Esophagus squamous epithelium (tissue), 5 donors: ENCODE measurements at places on chromosomes 12 and 14. TPM values are rescaled to one million over a fixed set of nuclear protein-coding genes. Genes with fewer than 3 reads are reported as not detected.

The RNASE3 gene
- total RNA-seq, result not detected

The KERA gene
- total RNA-seq, result not detected

The KRT2 gene
- not detected for total RNA-seq

The GPR135 gene
- total RNA-seq, result 1.8 TPM

DNA sequence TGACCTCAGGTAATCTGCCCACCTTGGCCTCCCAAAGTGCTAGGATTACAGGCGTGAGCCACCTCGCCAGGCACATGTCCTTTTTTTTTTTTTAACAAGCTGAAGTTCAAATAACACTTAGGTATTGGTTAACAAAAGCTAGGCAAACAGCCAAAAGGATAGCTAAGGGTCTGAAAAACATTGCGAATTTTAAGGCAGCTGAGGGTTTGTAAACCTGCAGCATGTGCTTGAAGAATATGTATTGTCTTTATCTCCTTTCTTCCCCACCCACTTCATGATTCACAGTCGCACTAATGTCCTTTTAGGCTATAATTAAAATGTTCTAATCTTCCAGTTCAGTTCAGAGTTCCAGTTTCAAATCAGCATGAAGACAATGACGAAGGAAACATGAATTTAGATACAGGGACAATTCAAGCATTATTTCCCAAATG is 30.1 kb upstream of the CERS5 start:
- peaks cover 5% of the 10 kb centered on the region for H3K36me3 ChIP-seq
- H3K27ac ChIP-seq, result no peak overlapping the region
- no peak overlapping the region for H3K4me3 ChIP-seq
- H3K4me1 ChIP-seq, result no peaks in the 10 kb centered on the region

GRCh38 chr14:90397425-90398314 is 841 bp downstream of the CALM1 start:
- H3K27me3 ChIP-seq, result no peaks in the 10 kb centered on the region
- H3K36me3 ChIP-seq, result peaks cover 25% of the 10 kb centered on the region
- DNase-seq, result no peak
- H3K4me3 ChIP-seq, result peak overlapping the region; percentile 85
- H3K4me1 ChIP-seq, result peaks cover 55% of the 10 kb centered on the region

GRCh38 chr12:124094733-124095132 is 121.7 kb downstream of the ZNF664 start:
- no peak overlapping the region for H3K4me3 ChIP-seq
- no peaks in the 10 kb centered on the region for H3K36me3 ChIP-seq
- no peaks in the 10 kb centered on the region for H3K27me3 ChIP-seq
- no peak overlapping the region for H3K27ac ChIP-seq

GRCh38 chr12:121632069-121632970 is 6.0 kb downstream of the ORAI1 start:
- H3K27me3 ChIP-seq, result no peaks in the 10 kb centered on the region
- peaks cover 29% of the 10 kb centered on the region for H3K4me1 ChIP-seq
- no peak overlapping the region for H3K4me3 ChIP-seq
- H3K36me3 ChIP-seq, result no peaks in the 10 kb centered on the region
- DNase-seq, result no peak

- no peak overlapping the region for H3K27ac ChIP-seq
- no peaks in the 10 kb centered on the region for H3K27me3 ChIP-seq
- no peaks in the 10 kb centered on the region for H3K4me1 ChIP-seq
- no peak for DNase-seq
Observed at GRCh38 chr14:97994020-97994531, 1196.9 kb downstream of the VRK1 start.

- H3K4me3 ChIP-seq, result no peak overlapping the region
- no peaks in the 10 kb centered on the region for H3K36me3 ChIP-seq
- peaks cover 33% of the 10 kb centered on the region for H3K4me1 ChIP-seq
- no peak for DNase-seq
Observed at GRCh38 chr12:65306366-65307168, 28.1 kb downstream of the MSRB3 start.

DNA sequence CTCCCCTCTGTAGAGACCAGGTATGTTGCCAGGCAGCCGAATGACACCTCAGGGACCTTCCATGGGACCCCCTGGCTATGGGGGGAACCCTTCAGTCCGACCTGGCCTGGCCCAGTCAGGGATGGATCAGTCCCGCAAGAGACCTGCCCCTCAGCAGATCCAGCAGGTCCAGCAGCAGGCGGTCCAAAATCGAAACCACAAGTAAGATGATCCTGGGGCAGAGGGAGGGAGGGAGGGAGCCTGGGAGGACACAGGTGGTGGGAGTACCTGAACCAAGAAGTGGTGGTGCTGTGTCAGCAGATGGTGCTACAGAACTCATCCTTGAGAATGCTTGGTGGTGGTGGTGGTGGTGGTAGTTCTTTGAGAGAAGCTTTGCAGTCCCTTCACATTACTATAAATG is 1.0 kb downstream of the SMARCD1 start:
- no peaks in the 10 kb centered on the region for H3K27me3 ChIP-seq
- peak overlapping the region; percentile 97 for H3K4me3 ChIP-seq
- H3K4me1 ChIP-seq, result peaks cover 10% of the 10 kb centered on the region
- no peaks in the 10 kb centered on the region for H3K36me3 ChIP-seq

- H3K27me3 ChIP-seq, result no peaks in the 10 kb centered on the region
- peaks cover 37% of the 10 kb centered on the region for H3K4me1 ChIP-seq
- no peak overlapping the region for H3K4me3 ChIP-seq
- no peak for DNase-seq
Observed at GRCh38 chr14:70664698-70665447, 23.2 kb downstream of the TTC9 start.

DNA sequence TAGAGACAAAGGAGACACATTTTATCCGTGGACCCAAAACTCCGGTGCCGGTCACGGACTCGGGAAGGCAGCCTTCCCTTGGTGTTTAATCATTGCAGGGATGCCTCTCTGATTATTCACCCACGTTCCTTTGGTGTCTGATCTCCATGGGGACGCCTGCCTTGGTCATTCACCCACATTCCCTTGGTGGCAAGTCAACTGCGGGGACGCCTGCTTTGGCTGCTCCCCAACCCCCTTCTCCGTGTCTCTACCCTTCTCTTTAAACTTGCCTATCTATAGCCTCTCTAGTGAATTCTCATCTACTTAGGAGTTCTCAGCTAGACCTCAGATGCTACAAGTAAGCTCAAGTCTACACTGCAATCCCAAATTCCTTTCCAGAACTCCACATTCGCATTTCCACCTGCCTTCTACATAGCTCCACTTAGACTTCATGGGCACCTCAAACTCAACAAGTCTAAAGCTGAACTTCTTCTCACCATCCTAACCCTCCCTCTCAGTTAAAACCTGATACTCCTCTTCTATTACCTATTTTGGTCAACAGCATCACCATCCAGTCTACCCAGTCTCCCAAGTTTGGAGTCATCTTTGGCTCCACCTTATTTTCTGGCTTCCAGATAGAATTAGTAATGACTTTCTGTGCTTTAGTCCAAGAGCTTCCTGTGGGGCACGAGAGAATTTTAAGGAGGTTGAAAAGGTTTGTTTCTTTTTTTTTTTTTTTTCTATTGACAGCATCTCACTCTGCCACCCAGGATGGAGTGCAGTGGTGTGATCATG is 14.4 kb downstream of the SPTLC2 start:
- no peaks in the 10 kb centered on the region for H3K36me3 ChIP-seq
- peak overlapping the region; percentile 16 for H3K27ac ChIP-seq
- no peaks in the 10 kb centered on the region for H3K27me3 ChIP-seq
- no peak for DNase-seq
- no peak overlapping the region for H3K4me3 ChIP-seq

DNA sequence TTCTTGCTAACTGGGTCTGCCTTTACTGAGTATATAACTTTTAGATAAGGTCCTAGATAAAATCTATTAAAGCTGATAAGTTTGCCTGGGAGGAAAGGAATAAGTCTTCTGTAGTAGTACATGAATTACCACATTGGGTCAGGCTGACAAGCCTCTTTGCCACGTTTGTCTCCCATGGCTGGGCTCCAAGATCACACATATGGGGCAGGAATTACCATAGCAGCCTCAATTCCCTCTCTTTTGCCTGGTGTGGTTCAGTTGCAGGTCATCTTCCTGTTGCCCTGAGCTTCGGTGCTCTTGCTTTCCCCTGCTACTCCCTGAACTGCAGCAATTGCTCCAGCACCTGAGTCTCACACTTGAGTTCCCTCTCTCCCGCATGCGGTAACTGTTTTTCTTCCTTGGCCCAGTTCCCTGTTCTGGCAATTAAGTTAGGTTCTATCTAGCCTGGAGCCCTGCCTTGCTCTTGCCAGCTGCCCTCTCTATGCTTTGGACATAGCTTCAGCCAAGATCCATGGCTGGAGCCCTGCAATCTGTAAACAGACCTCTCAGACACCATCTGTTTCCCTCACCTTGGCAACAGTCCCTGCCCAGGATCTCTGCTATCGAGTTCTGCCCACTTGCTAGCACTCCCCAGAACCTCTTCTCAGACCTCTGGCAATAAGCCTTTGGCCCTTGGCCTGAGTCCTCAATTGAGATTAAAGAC is 5.8 kb upstream of the GLT8D2 start:
- no peak for DNase-seq
- H3K4me3 ChIP-seq, result no peak overlapping the region
- H3K27me3 ChIP-seq, result no peaks in the 10 kb centered on the region
- H3K36me3 ChIP-seq, result no peaks in the 10 kb centered on the region
- no peak overlapping the region for H3K27ac ChIP-seq

- H3K36me3 ChIP-seq, result no peaks in the 10 kb centered on the region
- no peak overlapping the region for H3K27ac ChIP-seq
- no peak for DNase-seq
- no peak overlapping the region for H3K4me3 ChIP-seq
Observed at GRCh38 chr12:51771008-51771407, 77.5 kb downstream of the FIGNL2 start.

DNA sequence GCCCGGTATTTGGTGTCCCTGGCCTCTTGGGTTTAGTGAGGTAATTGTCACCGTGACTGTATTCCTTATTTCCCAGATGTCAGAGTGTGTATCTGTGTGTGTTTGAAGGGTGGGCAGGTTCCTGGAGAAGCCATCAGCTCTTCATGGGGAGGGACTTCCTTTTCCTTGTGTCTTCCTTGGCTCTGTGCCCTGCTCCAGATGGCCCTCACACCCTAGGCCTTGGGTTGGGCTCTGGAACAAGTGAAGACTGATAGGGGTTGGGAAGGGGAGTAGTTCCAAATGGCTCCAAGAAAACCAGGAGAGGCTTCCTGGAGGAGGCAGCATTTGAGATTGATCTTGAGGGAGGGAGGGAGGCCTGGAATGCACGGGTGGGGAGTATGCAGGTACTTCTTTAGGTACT is 43.8 kb upstream of the PRIMA1 start:
- peaks cover 9% of the 10 kb centered on the region for H3K27me3 ChIP-seq
- no peak overlapping the region for H3K27ac ChIP-seq
- DNase-seq, result no peak
- H3K36me3 ChIP-seq, result no peaks in the 10 kb centered on the region
- H3K4me1 ChIP-seq, result peaks cover 16% of the 10 kb centered on the region
- no peak overlapping the region for H3K4me3 ChIP-seq

DNA sequence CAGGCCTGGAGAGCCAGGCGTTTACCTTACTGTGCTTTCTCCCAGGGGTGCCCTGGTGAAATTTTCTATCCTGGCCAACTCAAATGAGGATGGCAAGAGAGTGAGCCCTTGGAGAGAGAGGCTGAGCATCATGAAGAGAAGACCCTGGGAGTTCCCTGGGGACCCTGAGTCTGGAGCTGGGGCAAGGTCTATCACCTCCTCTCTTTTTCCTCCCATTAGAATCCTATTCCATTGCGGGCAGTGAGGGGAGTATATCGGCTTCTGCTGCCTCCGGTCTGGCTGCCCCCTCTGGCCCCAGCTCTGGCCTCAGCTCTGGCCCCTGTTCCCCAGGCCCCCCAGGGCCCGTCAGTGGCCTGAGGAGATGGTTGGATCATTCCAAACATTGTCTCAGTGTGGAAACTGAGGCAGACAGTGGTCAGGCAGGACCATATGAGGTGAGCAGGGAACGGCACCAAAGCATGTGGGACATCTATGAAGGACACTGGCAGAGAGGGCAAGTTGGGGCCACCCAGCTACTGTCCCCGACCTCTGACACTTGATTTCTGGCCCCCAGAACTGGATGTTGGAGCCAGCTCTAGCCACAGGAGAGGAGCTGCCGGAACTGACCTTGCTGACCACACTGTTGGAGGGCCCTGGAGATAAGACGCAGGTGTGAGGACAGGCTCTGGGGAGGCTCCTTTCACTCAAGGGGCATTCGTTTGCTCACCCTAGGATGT is 1.6 kb downstream of the ARHGEF25 start:
- H3K4me3 ChIP-seq, result no peak overlapping the region
- H3K27ac ChIP-seq, result no peak overlapping the region
- H3K4me1 ChIP-seq, result peaks cover 11% of the 10 kb centered on the region
- H3K27me3 ChIP-seq, result no peaks in the 10 kb centered on the region

DNA sequence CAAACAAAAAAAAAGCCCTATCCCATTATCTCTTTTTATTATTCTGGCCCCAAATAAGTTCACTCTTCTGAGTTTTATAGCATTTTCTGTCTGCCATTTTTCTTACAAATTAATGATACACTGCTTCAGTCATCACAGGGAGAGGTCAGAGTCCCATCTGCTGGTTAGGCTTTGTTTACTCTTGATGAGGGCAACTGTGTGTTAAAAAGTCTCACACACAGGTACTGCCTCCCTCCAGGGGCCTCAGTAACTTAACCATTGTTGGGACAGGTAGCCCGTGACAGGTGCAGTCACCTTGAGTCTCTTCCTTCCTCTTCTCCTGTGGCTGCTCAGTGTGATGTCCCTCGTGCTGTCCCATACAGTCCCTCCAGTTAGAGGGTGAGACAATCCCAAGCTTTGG is 45.5 kb upstream of the SEL1L start:
- no peak overlapping the region for H3K4me3 ChIP-seq
- H3K27ac ChIP-seq, result no peak overlapping the region
- H3K36me3 ChIP-seq, result no peaks in the 10 kb centered on the region

GRCh38 chr12:95126076-95126475 is 52.7 kb upstream of the NR2C1 start:
- no peaks in the 10 kb centered on the region for H3K27me3 ChIP-seq
- H3K4me1 ChIP-seq, result no peaks in the 10 kb centered on the region
- H3K27ac ChIP-seq, result no peak overlapping the region
- no peak for DNase-seq

DNA sequence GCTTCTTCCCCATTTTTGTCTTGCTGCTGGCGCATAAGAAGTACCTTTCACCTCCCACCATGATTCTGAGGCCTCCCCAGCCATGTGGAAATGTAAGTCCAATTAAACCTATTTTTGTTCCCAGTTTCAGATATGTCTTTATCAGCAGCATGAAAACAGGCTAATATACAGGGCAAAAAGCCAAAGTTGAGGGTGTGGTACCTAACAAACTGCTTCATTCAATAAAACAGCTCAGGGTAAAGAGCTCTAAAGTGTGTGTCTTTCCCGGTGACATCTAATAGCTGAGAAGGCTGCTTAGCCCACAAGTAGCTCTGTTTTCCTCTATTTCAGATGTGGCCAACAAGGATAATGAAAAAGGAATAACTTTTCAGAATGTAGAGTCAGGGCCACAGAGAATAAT is 76.7 kb upstream of the SLC8A3 start:
- H3K36me3 ChIP-seq, result no peaks in the 10 kb centered on the region
- no peak for DNase-seq
- H3K27me3 ChIP-seq, result no peaks in the 10 kb centered on the region
- H3K4me1 ChIP-seq, result no peaks in the 10 kb centered on the region
- no peak overlapping the region for H3K27ac ChIP-seq

- H3K4me1 ChIP-seq, result no peaks in the 10 kb centered on the region
- no peak for DNase-seq
- no peak overlapping the region for H3K27ac ChIP-seq
- no peak overlapping the region for H3K4me3 ChIP-seq
- H3K36me3 ChIP-seq, result no peaks in the 10 kb centered on the region
Observed at GRCh38 chr14:22650960-22651521, 6.9 kb upstream of the OR6J1 start.
